ENCODE measurements at places on chromosomes 3 and 15.

GRCh38 chr15:92533298-92533697, 122.3 kb downstream of the FAM174B start:
- no peak for DNase-seq

GRCh38 chr3:55158345-55158744, 230.5 kb upstream of the LRTM1 start:
- no peak for DNase-seq

DNA sequence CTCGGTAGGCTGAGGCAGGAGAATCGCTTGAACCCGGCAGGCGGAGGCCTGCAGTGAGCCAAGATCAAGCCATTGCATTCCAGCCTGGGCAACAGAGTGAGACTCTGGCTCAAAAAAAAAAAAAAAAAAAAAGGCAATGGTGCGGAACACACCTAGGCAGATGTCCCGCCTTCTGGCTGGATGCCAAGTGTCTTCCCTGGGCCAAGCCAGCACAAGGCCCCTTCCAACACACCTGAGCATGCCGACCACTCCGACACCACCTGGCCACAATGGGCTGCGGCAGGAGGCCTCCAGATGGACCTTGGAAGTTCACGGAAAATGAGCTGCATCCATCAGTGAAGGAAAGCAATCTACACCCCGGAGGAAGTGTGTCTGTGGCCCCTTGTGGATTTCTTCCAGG, 19.0 kb downstream of the NUP210 start:
- DNase-seq, result no peak

GRCh38 chr3:3447641-3448040, 268.1 kb upstream of the CRBN start:
- no peak for DNase-seq

DNA sequence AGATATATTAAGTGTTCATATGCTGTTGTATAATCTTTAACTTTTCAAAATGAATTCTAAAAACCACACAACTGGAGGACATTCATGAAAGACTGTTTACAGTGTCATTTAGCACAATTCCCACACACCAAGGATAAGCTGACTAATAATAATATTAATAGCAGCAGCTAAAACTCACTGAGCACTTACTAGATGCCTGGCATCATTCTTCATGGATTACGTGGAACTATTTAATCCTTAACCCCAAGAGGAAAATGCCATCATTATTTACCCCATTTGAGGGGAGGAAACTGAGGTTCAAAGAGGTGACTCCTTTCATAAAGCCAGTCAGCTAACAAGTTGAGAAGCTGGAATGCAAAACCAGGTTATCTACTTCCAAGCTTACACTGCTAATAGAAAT, 77.0 kb downstream of the TMEM108 start:
- no peak for DNase-seq

GRCh38 chr3:128823631-128824030, 55.8 kb upstream of the ACAD9 start:
- no peak for DNase-seq

GRCh38 chr15:54776410-54776809, 420.3 kb downstream of the RSL24D1 start:
- no peak for DNase-seq

DNA sequence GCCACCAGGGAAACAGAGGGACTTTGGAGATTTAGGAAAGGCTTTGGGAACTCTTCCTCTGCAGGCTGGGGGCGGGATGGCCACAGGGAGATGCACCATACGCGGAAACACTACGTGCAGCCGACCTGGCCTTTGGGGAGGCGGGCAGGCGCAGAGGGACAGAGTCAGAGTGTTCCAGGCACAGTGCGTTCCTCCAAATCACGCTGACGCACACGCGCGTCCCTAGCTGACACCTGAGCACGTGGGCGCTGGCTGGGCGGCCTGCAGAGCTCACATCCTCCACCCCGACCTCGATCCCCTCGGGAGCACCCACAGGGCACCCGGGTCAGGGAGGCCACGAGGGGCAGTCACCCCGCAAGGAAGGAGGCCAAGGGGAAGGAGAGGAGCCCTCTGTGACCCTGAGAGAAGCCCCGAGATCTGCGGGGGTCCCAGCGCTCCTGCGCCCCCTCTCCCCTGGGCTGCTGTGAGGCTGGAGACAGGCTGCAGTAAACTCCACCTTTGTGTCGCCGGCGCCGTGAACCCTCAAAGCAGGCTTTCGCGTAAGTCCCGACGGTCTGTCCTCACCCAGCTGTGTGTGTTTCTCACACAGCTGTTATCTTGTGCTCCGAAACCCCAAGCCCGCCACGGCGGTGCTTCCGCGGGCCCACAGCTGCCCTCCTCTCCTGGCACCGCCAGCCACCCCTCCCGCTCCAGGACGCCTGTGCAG, 196.3 kb downstream of the OCA2 start:
- DNase-seq, result no peak

DNA sequence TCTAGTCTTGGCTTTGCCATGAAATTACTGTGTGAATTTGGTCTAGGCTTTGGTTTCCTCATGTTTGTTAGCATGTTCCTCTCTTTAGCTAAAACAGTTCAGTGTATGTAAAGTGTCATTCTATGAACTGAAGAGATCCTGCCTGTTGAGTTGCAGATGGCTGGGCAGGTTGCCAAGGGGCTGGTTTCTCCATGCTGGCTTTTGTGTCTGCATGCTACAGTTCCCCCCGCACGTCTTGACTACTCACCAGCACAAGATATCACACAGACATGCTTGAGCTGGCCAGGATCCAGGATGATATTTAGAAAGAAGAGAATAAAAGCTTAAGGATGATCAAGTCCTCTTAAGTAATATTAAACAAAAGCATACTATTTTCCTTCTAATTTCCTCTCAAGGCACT, 90.2 kb downstream of the CERS3 start:
- DNase-seq, result peak; percentile 94

DNA sequence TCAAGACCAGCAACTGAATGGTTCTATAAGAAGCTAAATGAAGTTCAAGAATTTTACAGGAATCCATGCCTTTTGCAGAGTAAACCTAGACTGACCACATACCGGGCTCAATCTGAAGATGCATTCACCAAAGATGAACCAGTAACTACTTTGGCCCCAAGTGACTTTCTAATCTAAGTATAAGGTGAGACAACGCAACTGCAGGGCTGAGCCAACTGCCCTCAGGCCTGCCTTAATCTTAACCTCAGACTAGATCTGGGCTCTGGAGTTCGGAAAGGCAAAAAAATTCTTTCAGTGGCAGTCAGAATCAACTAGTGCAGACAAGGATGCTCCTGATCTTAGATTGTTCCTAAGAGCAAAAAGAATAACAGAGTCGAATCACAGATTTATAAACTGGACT, 48.3 kb downstream of the EXD1 start:
- DNase-seq, result no peak

- DNase-seq, result peak; percentile 84
These were observed 158.6 kb downstream of the THSD4 start for GRCh38 chr15:71273731-71274447.

DNA sequence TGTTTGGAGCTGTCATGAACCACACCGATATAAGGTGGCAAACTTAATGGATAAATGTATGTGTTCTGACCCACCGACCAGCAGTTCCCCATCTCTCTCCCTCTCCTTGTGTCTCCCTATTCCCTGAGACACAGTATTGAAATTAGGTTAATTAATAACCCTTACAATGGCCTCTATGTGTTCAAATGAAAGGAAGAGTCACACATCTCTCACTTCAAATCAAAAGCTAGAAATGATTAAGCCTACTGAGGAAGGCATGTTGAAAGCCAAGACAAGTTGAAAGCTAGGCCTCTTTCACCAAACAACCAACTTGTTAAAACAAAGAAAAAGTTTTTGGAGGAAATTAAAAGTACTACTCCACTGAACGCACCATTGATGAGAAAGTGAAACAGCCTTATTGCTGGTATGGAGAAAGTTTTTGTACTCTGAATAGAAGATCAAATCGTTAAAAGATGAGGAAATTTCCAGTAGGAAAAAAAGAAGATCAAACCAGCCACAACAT, 15.0 kb downstream of the ATR start:
- DNase-seq, result no peak
